ENCODE measurements at places on chromosomes 2 and 18.

DNA sequence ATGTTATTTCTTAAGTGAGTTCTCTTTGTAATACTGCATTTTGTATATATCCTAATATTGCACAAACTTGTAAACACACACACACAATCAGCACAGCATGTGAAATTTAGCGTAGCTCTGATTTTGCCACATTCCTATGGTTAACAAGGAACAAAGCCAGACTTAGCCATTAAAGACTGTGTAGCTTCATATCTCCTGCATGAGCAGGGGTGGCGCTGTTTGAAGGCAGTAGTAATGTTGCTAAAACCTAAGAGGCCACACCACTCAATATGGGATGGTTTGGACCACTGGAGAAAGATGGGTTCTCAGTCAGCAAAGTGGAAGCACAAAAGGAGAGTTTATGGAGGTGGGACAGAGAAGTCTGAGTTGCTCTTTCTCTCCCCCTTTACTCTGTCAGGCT lies 61.1 kb upstream of the RND3 start:
- DNase-seq = peak; percentile 3

DNA sequence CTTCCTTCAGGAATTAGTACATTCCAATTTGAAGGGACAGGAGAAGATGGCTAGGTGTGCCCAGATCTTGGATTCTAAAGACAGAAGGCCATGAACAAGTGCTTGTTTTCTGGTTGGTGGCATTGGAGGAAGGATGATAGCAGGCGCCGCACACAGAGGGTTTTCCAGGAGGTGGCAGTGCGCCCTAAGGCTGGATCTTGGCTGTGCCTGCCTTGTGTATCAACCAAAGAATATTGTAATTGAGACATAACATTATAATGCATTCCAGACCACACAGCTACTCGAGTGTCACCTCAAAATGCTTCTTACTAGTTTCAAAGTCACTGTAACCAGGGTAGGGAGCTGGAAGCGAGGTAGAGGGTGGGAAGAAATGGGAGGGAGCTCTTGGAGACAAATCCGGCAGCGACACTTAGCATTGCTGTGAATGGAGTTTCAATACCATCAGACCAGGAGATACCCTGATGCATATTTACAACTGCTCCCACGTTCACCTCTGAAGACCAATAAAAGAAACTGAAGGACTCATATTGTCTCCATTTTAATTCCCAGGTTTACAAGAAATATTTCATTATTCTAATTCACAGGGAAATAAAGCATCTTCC lies 42.5 kb downstream of the CPO start:
- DNase-seq = peak; percentile 78

- no peak for DNase-seq
Observed at GRCh38 chr2:219334076-219334475, 1.5 kb upstream of the RESP18 start.

GRCh38 chr2:233032551-233033320 lies at the start of gene NEU2:
Gene NEU2 (plus strand): TSS chr2:233032672. CDS start chr2:233032672, 0 bp downstream.
- no peak for DNase-seq

- no peak for DNase-seq
Observed at GRCh38 chr2:224851811-224852210, 135.6 kb upstream of the CCDC195 start.

DNA sequence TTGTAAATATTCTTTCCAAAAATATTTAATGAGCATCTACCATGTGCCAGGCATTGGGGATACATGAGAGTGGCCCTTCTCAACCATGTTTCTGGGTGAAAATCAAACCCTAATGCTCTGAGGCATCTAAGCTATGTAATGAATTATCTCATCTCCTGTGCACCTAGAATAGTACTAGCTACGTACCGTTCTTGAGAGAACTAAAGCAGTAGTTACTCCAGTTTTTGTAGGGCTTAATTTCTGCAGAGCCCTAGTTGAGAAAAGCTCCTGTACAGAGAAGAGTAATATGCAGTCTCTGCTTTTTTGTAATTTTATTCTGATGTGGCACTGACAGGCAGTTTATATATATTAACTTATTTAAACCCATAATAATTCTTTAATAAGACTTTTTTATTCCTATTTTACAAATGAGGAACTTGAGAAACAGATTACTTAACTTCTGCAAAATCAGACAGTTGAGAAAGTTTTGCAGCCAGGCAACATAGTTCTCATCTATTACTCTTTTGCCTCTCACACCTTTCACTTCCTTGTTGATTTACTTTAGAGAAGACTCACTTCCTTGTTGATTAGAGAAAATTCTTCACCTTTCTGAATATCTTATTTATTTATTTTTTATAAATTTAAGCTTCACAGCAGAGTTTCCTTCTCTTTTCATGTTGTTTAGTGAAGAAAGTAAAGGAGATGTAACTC lies 3.1 kb downstream of the SPOPL start:
- no peak for DNase-seq

DNA sequence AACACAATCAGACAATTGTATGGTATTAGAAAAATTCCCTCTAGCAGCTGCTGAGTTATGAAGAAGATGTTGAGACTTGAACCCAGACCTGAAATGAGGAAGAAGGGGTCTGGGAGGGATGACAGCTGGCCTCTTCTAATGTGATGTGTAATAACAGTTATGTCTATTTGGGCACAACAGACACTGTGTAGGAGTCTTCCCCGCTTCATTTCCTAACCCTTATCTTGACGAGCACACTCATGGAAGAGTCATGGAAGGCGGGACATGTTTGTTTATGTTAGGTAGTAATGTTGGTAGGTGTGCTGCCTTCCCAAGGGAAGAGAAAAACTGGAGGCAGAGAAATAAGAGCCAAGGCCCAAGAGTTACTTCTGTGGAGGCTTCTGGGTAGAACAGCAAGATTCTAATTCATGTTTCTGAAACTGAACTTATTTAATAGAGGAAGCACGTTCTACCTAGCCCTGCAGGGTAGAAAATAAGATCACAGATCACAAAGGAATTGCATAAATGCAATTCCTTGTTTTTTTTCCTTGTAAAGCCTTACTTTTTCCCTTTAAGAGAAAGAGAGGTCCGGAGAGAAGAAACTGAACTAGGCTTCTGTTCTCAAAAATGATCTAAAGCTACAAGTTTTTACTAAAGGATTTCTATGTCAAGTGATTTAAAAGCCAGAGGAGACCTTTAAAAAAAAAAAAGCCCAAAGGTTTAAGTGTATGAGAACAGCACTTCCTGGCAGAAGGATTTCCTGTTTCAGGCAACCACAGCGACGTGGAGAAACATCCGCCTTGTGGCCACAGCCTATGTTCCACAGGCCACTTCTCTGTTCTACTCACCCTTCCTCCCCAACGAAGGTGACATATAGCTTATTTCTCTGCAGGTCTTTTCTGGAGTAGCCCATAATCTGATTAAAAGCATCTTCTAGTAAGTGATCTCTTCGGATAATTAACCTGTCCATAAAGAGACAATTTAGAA lies 68.5 kb upstream of the STK17B start:
- DNase-seq = no peak

- no peak for DNase-seq
Observed at GRCh38 chr2:188786368-188786841, 187.8 kb upstream of the COL3A1 start.

DNA sequence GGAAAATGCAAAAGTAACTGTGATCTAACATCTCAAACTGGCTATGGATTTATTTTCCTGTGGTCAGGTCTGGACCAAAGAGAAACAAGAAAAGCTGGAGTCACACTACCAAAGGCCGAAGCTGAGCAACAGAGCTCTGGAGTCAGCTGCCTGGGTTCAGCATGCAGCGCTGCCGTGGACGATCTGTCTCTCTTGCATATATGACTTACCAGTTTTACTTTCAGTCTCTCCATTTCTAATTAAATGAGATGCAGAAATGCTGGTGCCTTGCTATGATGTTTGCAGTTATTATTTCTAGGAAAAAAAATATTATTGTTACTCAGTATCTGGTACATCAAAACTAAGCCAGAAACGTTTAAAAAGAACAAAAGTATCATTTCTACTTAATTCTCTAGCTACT lies 813.2 kb downstream of the RNF144A start:
- no peak for DNase-seq
